CD8-positive, alpha-beta memory T cell (primary cell): ENCODE measurements at places on chromosomes 4 and X.

DNA sequence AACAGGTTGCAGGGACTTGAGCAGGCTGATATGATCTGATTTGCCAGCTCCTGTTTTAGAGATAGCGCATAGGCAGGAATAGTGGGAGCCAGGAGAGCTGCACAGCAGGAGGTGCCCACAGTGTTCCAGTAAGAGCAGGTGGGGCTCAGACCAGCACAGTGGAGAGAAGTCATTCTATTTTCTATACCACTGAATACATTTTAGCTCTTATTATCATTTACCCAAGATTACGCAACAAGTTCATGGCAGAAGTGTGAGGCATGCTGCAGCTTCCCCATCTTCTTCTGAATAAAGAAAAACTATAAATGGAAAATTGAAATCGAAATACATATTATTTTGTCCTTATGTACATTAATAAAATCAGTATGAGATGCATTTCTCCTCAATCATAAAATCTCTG, 114.7 kb upstream of the EDNRA start:
- DNase-seq: no peak

GRCh38 chrX:11287505-11287904, 5.7 kb upstream of the AMELX start:
- no peak for DNase-seq

DNA sequence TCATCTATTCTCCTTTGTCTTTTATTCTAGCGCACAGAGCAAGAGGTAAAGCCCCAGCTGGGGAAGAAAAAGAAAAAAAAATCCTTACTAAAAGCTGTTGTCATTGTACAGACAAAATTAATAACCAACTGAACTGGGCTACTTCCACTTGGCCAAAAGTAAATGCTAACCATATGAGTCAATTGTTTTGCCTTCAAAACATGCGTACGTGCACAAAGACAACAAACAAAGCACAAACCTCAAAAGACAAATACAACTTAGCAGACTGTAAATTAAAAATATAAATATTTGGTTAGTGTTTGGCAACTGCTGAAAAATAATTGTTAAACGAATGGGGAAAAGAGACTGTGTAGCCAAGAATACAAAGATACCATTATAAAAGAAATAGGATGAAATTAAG, 5.9 kb downstream of the EDA2R start:
- DNase-seq: no peak

DNA sequence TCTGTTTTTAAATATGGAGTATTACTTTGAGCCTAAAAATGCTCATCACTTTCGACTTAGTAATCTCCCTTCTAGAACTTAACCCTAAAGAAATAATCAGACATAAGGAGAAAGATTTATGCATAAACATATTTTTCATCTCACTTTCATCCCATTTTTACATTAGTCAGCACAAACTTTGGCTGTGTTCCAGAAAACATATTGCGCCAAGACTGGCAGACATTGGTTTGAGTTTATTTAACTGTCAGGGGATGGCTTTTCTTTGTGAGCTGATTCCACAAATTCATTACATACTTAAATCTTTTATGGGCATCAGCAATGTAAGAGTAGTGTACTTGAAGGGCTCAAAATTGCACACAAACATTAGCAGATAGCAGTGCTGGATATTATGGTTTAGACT, 23.7 kb downstream of the MAOA start:
- no peak for DNase-seq

DNA sequence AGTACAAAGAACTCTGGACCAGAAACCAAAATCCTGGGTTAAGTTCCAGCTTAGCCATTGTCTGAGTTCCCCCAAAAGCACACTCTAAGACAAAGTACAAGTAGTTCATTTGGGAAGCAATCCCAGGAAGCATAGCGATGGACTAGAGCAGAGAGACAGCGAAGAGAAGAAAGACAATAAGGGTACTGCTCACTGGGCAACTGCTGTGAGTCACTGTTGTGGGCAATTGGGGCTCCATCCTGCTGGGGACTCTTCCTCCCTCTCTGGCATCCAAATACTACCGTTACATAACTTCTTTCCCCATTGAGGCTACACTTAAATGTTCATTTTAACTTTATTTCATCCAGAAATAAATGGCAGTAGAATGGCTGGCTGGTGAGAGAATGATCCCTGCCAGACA, 14.1 kb downstream of the SRPX start:
- no peak for DNase-seq

- no peak for DNase-seq
These were observed 900 bp upstream of the MTMR1 start for GRCh38 chrX:150692296-150692695.

GRCh38 chr4:128450326-128451120, 162.9 kb upstream of the PGRMC2 start:
- DNase-seq: no peak

DNA sequence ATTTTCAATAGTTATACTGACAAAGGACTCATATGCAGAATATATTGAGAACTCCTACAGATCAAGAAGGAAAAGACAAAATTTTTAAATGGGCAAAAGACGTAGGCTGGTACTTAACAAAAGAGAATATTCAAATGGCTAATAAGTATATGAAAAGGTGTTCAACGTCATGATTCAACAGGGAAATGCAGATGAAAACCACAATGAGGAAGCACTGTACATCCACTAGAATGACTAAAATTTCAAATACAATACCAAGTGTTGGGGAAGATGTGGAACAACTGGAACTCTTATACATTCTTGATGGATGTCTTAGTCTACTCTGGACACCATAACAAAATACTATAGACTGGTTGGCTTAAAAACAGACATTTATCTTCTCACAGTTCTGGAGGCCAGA, 1.3 kb upstream of the MRFAP1L1 start:
- no peak for DNase-seq

DNA sequence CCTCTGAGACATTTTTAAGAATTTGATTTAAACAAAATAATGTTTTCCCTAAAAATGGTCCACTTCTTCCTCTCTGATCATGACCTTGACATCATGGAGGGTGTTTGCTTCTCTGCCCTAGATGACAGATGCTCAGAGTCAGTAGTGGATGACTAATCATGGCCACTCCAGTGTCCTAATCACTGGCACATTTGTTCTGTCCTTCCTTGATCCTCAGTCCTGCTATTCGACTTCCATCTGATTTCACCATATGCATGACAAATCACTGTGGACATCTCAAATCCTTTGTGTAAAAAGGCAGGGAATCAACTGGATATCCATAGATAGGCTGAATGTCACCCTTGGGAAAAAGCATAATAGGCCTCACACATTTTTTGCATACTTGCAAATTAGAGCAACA, 9.0 kb downstream of the CRMP1 start:
- no peak for DNase-seq

GRCh38 chr4:186272699-186273391, 6.9 kb downstream of the F11 start:
- DNase-seq: no peak

- DNase-seq: no peak
These were observed 537.3 kb upstream of the FTHL17 start for GRCh38 chrX:31609130-31609529.

DNA sequence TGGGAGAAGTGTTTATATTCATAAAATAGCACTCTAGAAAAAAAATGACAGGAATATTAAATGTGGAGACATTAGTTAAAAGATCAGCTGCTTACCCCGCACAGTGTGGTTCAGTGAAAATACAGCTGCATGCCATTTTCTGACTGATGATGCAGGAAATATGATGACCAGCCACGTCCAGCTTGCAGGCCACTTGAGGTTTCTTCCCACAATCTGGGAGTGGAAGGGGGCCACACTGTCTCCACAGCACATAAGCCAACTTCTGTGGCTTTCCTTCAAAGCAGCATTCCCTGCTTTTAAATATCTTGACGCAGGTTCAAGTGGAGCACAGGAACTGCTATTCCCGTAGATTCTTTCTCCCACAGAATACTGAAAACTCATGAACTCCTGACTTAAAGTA, 173.4 kb upstream of the GALNT7 start:
- DNase-seq: no peak

DNA sequence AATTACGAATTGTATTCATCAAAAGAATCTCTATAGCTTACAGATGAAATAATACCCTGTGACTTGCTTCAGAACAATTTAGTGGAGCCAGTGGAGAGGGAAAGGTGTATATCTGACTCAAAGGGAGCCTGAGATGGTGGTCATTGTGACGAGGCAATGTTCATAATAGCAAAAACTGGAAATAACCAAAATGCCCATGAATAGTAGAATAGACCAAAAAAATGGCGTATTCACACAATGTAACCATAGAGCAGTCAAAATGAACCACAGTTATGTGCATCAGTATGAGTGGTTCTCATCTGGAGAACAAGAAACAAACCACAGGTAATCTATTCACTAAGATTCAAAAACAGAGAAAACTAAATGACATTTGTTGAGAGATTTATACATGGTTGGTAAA, 125.3 kb upstream of the CLNK start:
- DNase-seq: no peak

GRCh38 chr4:1939664-1940509, 68.7 kb downstream of the NSD2 start:
- no peak for DNase-seq

DNA sequence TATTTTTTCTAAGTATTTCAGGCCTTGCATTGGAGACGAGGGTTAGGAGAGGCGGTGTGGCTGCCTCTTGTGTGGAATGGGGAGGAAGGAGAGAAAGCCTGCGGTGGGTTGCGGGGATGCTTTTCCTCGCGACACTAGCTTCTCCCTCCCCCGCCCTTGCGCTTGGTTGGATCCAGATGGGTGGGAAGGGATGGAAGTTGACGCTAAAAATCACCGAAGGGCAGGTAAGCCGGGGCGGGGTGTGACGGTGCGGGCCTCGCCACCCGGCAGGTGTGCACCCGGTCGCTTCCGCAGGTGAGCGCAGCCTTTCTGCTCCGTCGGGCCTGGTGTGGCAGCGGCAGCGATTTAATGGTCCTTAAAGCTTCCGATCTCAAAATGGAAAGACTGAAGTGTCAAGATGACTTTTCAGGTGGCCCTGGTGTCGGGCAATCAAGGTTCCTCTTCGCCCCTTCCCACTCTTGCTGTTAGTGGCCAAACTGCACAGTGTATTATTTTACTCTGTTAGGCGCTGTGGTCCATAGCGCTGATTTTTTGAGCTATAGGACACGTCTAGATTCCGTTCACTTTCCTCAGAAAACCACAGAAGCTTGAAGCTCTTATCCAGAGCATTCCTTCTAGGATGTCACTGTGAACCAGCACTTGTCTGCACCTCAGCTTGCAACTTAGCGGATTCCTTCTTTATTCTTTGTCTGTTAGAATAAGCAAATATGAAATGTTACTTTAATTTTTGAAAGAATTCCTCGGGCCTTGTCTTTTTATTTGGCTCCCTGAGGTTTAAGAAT, 765 bp downstream of the ENOPH1 start:
- DNase-seq: peak; percentile 31

DNA sequence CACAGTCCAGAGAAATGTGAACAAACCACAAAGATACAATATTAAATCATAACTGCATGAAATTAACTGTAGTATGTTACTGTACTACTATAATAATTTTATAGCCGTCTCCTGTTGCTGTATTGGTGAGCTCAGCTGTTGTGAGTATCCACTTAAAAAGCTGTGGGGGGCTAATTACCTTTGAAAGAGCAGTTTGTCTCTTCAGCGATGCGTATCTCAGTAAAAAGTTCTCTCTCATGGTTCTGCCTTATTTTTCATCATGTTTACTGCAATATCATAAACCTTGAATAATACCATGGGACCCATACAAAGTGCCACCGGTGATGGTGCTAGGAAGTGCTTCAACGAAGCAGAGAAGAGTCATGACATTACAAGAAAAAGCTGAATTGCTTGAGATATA, 8.4 kb upstream of the MSMO1 start:
- DNase-seq: no peak
